ENCODE measurements at places on chromosomes 7 and 10.

DNA sequence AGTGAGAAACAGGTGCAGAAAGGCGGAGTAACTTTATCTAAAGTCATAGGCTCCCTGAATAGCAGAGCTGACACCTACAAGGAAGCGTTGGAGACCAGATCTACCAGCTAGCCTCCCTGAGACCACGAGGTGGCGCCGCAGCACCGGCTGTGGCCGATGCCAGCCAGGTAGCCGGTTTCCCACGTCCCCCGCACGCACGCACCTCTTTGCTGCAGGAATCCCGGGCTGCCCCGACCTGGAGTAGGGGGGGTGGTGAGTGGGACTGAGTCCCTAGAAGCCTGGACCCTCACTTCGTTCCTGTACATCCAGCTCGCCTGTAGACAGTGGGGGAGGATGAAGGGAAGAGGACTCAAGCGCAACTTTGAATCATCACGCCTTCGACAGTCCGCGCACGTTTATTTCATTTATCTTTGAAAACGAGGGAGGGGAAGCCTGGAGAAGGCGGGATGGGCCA, 3.7 kb downstream of the ELOVL3 start:
- DNase-seq, result no peak

DNA sequence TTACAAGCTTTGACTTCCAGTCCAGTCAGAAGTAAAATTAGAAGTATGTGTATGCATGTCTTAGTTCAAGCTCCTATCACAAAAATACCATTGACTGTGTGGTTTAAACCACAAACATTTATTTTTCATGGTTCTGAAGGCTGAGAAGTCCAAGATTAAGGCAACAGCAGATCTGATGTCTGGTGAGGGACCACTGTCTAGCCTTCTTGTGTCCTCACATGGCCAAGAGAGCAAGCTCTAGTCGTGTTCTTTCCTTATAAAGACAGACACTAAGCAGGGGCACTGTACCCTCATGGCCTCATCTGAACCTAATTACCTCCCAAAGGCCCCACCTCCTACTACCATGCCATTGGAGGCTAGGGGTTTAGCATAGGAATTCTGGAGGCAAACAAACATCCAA, 41.3 kb upstream of the ARL4A start:
- no peak for DNase-seq

DNA sequence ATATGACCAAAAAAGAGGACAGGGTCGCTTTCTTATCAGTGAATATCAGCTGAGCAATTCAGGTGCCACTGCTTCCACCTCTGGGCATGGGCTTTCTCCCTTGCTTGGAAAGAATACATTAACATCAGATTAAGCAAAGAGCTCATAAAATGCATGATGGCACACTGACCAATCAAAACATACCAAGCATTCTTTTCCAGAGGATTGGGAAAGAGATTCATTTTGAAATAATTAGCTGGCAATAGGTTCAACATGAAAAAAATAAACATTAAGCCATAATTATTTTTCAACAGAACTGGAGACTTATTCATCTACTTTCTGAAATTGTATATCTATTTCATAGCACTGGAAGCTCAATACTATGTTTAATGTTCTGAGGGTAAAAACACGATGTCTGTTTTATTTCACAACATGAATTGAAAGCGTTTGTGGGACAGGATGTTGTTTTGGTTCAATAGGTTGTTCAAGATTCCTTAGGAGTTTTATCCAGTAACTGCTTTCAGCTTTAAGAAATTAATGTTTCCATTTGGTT, 53.2 kb downstream of the TFAM start:
- DNase-seq, result no peak

- DNase-seq, result no peak
Measured at GRCh38 chr10:17348501-17349349, 105.7 kb downstream of the ST8SIA6 start.

GRCh38 chr7:151273651-151274390, 25.3 kb upstream of the SMARCD3 start:
- no peak for DNase-seq

- no peak for DNase-seq
Measured at GRCh38 chr10:23203369-23204325, 11.5 kb downstream of the PTF1A start.

DNA sequence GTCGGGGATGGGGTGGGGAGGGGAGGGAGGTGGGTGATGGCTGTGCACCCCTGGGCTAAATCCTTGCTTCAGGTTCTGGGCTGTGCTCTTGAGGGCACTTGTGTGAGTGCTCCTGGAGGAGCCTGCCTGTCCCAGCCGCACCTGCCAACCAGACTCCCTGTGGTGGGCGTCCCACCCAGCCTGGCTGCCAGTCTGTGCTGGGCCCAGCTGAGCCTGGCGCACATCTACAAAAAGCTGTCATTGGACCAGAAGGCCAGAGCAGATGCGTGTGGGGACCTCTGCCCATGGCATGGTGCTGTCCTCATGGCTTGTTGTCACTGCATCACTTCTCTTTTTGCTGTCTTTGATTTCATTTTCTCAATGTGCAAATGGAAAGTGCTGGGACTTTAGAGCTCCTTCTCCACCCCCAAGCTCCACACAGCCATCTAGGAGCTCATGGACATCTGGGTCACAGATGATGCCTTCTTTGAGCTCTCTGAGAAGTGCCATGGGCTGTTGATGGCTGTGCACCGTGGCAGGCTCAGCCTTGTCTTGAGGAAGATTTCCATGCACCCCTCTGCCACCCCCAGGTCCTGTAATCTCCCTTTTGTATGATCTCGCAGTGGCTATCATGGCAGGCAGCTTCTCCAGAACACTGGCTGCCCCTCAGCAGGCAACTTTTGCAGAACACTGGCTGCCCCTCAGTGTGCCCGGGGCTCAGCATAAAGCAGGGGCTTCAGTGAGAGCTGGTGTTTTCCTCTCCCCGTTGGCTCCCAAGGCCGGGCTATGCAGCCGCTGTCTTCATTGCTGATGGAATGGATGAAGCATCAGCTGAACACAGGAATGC, 83.9 kb downstream of the ADCY1 start:
- no peak for DNase-seq

DNA sequence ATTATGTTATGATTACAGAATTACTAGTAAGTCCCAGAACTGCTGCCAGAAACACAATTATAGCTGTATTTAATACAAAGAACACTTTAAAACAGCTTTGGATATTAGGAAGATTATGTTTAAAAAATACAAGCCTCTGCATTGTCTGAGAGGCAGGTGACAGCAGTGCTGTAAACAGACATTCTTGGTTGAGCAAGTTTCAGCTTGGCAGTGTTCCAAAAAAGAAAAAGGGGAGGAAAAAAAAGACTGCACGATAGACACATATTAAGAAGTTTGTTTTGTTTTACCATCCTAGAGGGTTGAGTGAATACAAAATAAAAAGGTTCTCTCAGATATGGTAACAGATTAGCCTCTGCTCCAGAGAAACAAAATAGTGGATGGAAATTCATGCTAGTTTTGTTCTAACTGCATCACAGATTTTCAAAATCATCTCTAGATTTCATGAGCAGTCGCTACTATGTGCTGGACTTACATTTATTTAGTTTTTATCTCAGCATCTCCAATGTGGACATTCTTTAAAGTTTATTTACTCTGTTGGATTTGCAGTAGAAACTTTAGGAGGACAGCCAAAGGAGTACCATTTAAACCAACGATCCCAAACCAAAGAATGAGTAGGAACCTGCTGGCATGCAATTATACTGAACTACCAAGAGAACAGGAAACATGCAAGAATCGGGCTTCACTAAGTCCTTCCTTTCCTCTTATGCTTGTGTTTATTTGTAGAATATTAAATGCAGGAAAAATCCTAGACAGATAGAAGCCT, 9.0 kb downstream of the FAM204A start:
- DNase-seq, result no peak

DNA sequence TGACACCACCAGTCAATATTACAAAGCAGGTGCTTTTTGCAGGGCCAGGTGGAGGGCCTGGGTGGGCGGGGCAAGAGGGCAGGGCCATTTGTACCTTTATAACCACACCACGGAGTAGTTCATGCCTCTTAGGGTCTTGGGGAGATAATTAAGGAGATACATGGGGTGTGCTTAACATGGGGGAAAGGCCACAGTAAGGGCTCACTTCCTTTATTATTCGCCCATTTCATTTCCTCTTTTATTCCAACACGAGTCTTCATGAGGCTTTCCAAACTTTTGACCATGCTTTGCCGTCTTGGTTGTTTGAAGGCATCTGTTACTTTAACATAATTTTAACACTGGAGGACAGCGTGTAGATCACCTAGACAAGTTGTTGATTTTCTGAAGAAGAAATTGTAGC, 33.3 kb upstream of the LYZL2 start:
- DNase-seq, result no peak

DNA sequence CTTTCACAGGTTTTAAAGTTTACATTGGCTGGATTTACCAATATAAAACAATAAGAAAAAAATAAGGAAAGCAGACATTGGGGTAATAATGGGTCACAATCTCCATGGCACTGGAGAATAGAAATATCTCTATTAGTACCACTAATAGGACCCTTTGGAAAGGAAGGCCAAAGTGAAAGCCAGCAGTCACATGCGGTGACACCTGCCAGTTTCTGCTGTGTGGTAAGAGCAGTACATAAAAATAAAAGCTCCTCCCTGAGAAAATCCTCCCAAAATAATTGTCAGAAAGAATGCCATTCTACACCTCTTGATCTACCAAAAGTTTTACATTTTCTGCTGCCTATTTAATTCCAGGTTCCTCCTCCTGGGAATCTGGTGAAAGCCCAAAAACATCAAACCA, 30.4 kb upstream of the SLC13A1 start:
- no peak for DNase-seq

DNA sequence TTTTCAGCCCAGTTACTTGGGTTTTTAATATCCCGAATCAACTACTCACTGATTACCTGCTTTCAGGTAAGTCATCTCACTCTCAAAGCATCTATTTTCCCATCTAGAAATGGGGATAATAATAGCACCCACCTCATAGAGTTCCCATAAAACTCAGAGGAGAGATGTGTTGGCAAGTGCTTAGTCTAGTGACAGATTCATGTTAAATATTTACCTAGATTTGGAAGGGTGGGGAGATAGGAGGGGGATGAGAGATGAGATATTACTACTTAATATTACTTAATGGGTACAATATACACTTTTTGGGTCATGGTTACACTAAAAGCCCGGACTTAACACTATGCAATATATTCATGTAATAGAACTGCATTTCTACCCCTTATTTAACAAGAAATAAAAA, 7.0 kb upstream of the A1CF start:
- DNase-seq, result no peak

- no peak for DNase-seq
Measured at GRCh38 chr7:149731207-149731955, 42.0 kb downstream of the ZNF467 start.

DNA sequence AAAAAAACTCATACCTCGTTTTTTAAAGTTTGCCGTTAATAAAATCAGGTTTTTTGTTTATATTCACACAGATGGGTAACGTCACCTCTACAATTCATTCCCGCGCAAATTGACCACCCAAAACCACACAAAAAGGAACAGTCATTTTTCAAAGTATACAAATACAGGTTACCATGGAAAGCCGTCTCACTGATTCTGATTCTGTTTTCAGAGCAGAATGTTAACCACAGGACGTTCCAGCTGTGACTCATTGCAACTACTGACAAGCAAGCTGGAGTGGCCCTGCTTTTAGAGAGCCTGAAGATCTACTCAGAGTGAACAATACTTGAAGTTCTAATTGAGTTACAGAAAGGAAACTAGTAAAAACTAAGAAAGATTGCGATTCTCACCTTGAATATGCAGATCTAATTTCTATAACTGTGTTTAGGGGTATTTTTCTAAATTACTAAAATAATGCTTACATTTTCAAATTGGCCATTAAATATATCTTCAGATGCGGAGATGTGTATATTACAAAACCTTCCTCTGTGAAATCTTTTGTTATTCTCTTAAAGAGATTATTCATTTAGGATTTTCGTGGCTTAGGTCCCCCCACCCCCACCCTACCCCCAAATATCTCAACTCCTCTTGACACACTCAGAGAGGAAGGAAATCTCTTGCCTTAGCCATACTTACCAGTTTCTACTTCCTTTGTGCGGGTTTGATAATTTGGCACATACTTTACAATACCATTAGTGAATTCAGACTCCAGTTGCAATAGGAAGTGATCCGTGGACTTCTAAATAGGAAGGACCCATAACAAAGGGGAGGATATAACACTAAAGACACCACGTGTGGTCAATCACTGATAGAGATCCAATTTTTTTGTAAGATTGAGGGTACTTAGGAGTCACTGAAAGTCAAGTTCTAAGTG, 106.0 kb downstream of the CUBN start:
- no peak for DNase-seq

DNA sequence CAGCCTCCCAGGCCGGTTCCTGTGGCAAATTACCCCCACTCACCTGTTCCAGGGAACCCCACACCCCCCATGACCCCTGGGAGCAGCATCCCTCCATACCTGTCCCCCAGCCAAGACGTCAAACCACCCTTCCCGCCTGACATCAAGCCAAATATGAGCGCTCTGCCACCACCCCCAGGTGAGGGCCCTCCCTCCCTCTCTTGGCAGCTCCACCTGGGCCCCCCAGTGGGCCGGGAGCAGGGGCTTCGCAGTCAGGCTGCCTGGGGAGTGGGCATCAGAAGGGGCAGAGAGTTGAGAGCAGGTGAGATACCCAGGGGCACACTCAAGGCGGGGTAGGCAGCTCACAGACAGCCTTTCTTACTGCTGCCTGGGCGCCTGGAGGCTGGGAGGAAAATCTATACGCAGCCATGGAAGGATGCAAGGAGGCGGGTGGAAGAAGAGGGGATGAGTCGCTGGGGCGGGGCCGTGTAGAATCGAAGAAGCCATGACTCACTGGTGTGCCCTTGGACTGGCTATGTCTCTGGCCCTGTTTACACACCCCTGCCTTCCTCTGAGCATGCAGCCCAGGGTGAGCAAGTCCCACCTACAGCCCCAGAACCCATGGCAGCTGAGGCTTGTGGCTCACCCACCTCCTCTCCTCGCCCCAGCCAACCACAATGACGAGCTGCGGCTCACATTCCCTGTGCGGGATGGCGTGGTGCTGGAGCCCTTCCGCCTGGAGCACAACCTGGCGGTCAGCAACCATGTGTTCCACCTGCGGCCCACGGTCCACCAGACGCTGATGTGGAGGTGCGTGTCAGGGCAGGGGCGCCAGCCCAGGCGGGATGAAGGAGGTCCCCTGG, 48.6 kb upstream of the PPIF start:
- DNase-seq, result no peak

GRCh38 chr10:34907743-34908430, 92.8 kb upstream of the PARD3 start:
- DNase-seq, result no peak

- peak; percentile 15 for DNase-seq
Measured at GRCh38 chr10:61761825-61762217, 99.1 kb downstream of the CABCOCO1 start.

DNA sequence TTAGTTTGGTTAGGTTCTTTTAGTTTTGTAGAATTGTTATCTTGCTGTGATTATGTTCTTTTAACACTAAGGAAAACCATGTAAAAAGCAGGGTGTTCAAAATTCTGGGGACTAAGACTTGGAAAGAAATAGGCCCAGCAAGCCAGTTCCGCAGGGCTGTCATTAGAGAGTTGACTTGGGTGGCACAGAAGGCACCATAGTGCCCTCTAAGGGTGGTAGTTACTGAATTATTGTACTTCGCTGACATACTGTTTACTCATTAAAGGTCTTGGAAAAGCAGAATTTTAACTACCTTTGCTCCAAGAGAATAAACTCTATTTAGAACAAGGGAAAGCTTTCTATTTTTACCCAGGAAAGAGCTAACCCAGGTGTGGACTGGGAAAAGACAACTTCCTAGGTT, 86.5 kb downstream of the OTUD1 start:
- DNase-seq, result no peak

Data from NCI-H2081 treated with DMSO at 0.1 percent for 48 hours (cell line).